Esophagus muscularis mucosa (tissue), 4 donors: ENCODE measurements at places on chromosomes 2 and 18. TPM values are rescaled to one million over a fixed set of nuclear protein-coding genes. Genes with fewer than 3 reads are reported as not detected.

The CXCR1 gene
- total RNA-seq: 0.13 TPM

The SLC4A5 gene
- total RNA-seq: 0.50 TPM

The IMPA2 gene
- total RNA-seq: 90.1 TPM

The IFIH1 gene
- 9.4 TPM for total RNA-seq

GRCh38 chr2:162538967-162539366, 195.0 kb downstream of the GCA start:
- DNase-seq: no peak
- H3K4me1 ChIP-seq: peaks cover 7% of the 10 kb centered on the region
- H3K27me3 ChIP-seq: no peaks in the 10 kb centered on the region
- H3K4me3 ChIP-seq: no peak overlapping the region
- H3K27ac ChIP-seq: no peak overlapping the region
- H3K36me3 ChIP-seq: no peaks in the 10 kb centered on the region

DNA sequence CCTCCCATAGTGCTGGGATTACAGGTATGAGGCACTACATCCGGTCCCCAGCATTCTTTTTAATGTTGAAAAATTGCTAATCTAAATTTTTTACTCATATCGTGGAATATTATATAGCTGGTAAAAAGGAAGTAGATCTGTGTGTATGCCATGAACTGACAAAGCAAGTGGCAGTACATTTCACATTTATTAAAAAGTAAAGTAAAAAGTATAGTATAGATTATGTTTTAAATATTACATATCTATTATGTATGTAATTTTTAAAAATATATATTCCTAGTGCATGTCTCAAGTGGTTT, 25.1 kb downstream of the PLEKHB2 start:
- no peaks in the 10 kb centered on the region for H3K27me3 ChIP-seq
- H3K4me3 ChIP-seq: no peak overlapping the region
- peaks cover 75% of the 10 kb centered on the region for H3K36me3 ChIP-seq
- no peak overlapping the region for H3K27ac ChIP-seq

DNA sequence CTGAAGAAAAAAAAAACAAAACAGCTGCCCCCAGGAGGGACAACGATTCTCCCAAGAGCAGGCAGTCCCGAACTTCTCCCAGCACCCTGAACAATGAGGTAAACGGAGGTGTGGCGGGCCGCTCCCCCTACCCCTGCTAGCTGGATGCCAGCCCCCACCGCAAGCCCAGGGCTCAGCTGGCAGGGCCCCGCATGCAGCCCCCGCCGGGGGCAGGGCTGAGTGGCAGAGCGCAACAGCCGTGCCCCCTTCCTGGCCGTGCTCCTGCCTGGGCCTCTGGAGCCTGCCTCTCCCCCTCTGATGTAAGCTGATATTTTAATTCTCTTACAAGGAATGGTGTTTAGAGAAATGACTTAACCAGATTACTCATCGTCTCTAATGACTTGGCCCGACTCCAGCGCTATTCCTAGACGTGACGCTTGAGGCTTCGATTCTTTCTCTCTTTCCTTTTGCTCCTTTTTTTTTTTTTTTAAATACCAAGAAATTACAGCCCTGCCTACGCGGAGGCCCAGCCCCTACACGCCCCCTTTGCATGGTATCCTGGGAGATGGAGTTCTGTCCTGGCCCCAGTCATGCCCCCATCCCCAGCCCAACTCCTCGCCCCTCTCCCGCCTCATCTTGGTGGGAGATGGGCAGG, 4.6 kb upstream of the ARID5A start:
- peak overlapping the region; percentile 50 for H3K4me3 ChIP-seq
- H3K27me3 ChIP-seq: no peaks in the 10 kb centered on the region
- peaks cover 84% of the 10 kb centered on the region for H3K4me1 ChIP-seq
- DNase-seq: peak; percentile 99
- peak overlapping the region; percentile 99 for H3K27ac ChIP-seq

DNA sequence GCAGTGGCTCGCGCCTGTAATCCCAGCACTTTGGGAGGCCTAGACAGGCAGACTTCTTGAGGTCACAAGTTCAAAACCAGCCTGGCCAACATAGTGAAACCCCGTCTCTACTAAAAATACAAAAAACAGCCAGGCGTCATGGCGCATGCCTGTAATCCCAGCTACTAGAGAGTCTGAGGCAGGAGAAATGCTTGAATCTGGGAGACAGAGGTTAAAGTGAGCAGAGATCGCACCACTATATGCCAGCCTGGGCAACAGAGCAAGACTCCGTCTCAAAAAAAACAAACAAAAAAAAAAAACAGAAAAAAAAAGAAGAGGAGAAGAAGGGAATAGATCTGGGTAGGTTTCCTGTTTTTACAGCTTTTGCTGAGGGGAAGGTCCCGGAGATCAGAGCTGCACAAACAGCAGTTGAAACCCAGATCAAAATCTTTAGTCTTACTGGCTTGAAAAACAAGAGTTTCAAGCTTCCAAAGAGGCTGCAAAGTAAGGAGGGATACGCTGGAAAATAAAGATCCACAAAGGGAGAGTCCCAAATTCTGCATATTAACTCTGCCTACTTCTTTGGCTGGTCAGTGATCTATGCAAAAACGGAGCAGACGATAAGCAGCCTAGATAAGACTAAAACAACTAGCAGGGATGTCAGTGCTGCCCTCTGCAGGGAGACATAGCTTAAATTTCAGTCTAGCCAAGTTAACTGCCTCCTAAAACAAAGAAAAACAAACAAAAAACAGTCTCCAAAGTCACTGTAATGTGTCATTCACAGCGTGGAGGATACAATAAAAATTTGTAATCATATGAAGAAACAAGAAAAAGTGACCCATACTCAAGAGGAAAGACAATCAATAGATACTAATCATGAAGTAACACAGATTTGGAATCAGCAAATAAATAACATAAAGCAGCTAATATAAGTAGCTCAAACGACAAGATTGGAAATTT, 74.1 kb downstream of the TLK1 start:
- no peaks in the 10 kb centered on the region for H3K27me3 ChIP-seq
- no peaks in the 10 kb centered on the region for H3K36me3 ChIP-seq
- H3K4me1 ChIP-seq: peaks cover 7% of the 10 kb centered on the region
- no peak overlapping the region for H3K27ac ChIP-seq
- DNase-seq: no peak

GRCh38 chr2:144054911-144055310, 465.0 kb downstream of the ZEB2 start:
- H3K27me3 ChIP-seq: no peaks in the 10 kb centered on the region
- H3K36me3 ChIP-seq: no peaks in the 10 kb centered on the region
- no peak overlapping the region for H3K4me3 ChIP-seq
- H3K4me1 ChIP-seq: no peaks in the 10 kb centered on the region

GRCh38 chr2:54581326-54582039, 125.4 kb downstream of the SPTBN1 start:
- H3K36me3 ChIP-seq: no peaks in the 10 kb centered on the region
- H3K27ac ChIP-seq: no peak overlapping the region
- H3K4me3 ChIP-seq: no peak overlapping the region
- H3K27me3 ChIP-seq: no peaks in the 10 kb centered on the region

- H3K4me1 ChIP-seq: peaks cover 30% of the 10 kb centered on the region
- H3K27ac ChIP-seq: no peak overlapping the region
- DNase-seq: no peak
- peaks cover 17% of the 10 kb centered on the region for H3K36me3 ChIP-seq
- H3K27me3 ChIP-seq: no peaks in the 10 kb centered on the region
- no peak overlapping the region for H3K4me3 ChIP-seq
Observed at GRCh38 chr2:147925886-147926285, 81.1 kb downstream of the ACVR2A start.

DNA sequence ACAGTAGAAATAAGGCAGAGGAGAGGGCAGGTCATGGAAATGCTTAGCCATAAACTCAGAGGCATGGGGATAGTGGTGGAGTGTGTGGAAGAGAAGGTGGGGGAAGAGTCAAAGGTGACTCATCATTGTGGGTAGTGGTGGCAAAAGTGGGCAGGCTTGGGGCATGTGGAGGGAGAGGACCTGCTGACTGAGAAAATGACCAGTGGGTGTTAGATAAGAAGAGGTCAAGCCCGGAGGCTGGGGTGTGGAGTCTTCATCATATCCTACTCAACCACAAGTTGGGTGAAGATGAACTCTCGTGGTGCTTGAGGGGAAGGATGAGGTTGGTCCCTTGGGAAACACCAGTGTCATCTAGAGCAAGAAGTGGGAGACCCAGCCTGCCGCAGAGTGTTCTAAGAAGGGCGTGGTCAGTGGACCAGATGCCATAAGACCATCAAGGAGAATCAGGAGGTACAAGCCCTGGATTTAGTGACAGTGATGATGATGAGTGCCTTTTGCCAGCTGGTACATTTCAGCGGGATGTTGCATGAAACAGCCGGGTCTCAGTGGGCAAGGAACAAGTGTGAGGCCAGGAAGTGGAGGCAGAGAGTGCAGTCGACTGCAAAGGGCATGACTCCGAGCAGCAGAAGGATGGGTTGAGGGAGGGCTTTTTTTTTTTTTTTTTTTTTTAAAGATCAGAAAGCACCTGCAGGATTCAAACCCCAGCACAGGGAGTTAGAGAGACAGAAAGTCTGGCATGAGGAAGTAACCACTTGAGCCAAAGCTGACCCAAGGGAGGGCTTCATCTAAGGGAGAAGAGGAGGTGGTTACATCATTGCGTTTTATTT, 122.6 kb upstream of the SPRED2 start:
- DNase-seq: no peak
- H3K4me1 ChIP-seq: no peaks in the 10 kb centered on the region
- no peaks in the 10 kb centered on the region for H3K36me3 ChIP-seq
- H3K4me3 ChIP-seq: no peak overlapping the region
- H3K27me3 ChIP-seq: no peaks in the 10 kb centered on the region

DNA sequence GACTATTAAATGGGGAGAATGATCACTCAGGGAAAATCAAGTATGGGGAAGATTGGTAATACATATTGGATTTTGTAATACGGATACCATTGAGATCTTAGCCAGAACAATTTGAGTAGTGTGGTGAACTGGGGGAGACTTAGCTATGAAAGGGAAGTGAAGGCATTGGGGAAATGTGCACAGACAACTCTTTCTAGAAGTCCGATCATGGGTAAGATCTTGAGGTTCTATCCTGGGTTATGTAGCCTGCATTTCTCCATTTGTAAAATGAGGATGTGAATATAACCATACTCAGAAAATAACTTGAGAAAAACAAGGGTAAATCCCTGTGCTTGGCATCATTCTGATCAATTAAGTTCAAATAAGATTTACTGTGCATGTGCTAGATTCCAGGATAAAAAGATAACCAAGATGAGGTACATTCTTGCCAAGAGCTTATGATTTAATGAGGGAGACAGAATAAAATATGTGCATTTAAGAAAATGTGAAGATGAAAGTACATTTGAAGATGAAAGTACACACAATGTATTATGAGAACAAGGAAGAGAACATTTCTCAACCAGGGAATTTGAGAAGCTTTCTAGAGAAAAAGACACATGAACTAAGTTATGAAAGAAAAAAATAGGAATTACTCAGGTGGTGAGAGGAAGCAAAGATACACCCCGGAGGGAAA, 49.5 kb downstream of the SLC40A1 start:
- no peak for DNase-seq
- H3K4me3 ChIP-seq: no peak overlapping the region
- H3K27ac ChIP-seq: no peak overlapping the region
- no peaks in the 10 kb centered on the region for H3K36me3 ChIP-seq

DNA sequence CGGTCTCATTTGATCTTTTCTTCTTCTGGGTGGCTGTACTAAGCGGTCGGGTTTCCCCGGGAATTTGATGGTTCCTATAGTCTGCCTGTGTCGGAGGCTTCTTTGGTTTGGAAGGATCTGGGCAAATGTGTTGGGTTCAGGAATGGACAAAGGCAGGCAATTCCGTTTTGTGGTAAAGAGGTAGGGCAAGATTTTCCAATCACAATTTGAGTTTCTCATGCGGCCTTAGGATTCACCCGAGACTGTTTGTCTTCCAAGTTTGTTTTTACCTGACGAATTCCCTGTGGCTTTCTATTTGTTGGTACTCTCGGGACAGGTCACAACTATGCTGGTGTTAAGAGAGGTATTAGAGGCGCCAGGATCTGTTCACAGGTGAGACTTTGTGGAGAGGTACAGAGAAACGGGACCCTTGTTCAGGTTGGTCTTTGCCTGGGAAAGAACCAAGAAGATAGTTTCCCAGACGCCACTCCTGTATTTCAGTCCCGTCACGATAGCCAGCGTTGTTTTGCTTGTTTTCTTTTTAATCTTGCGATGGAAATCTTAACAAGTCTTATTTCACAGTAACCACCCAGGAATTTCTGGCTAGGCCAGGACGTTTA, 3.0 kb downstream of the SP5 start:
- no peaks in the 10 kb centered on the region for H3K36me3 ChIP-seq
- H3K4me1 ChIP-seq: peaks cover 45% of the 10 kb centered on the region
- peak; percentile 47 for DNase-seq
- peaks cover 47% of the 10 kb centered on the region for H3K27me3 ChIP-seq
- no peak overlapping the region for H3K27ac ChIP-seq

DNA sequence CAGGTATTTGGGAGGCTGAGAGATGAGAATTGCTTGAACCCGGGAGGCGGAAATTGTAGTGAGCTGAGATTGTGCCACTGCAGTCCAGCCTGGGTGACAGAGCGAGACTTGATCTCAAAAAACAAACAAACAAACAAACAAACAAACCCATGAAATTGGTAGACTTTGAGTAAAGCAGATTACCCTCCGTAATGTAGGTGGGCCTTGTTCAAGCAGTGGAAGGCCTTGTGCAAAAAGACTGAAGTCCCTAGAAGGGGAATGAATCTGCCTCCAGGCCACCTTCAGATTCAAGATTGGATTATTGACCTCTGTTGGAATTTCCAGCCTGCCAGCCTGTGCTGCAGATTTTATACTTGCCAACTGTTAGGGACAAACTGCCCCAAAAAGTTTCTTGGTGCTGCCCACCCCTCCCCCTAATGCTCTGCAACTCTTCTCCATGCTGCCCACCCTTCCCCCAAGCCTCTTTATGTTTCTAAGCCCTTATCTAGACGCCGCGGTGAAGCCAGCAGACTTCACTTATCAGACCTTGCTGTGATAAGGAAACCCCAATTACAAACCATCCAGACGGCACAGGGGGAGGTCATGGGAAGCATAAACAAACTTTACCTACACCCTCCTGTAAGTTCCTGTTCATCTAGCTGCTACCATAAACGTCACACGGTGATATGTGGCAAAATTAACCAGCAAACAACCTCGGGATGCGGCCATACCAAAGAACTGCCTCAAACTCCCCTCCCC, 17.0 kb downstream of the CYP27A1 start:
- DNase-seq: no peak
- H3K27ac ChIP-seq: no peak overlapping the region
- H3K4me1 ChIP-seq: no peaks in the 10 kb centered on the region
- no peaks in the 10 kb centered on the region for H3K36me3 ChIP-seq

- H3K4me1 ChIP-seq: peaks cover 7% of the 10 kb centered on the region
- H3K4me3 ChIP-seq: no peak overlapping the region
- no peaks in the 10 kb centered on the region for H3K36me3 ChIP-seq
- H3K27me3 ChIP-seq: no peaks in the 10 kb centered on the region
Observed at GRCh38 chr18:9329471-9329870, 5.1 kb upstream of the TWSG1 start.

GRCh38 chr2:29329899-29330298, 214.7 kb downstream of the CLIP4 start:
- H3K4me3 ChIP-seq: no peak overlapping the region
- DNase-seq: no peak
- H3K27ac ChIP-seq: no peak overlapping the region
- H3K4me1 ChIP-seq: no peaks in the 10 kb centered on the region
- H3K36me3 ChIP-seq: no peaks in the 10 kb centered on the region
- H3K27me3 ChIP-seq: no peaks in the 10 kb centered on the region
